ENCODE measurements at places on chromosomes 4 and X.

GRCh38 chrX:53421125-53421524 lies 1.3 kb downstream of the SMC1A start:
- DNase-seq, result no peak

DNA sequence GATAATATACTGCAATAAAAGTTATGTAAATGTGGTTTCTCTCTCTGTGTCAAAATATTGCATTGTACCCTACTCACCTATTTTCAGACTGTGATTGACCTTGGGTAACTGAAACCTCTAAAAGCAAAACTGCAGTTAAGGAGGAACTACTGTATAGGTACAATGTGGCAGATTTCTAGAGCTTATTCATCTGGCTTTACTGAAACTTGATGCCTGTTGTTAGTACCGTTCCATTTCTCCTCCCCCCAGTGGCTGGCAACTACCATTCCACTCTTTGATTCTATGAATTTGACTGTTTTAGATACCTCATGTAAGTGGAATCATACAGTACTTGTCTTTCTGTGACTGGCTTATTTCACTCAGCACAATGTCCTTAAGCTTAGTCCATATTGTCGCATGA lies 61.9 kb downstream of the HOPX start:
- no peak for DNase-seq

- no peak for DNase-seq
These were observed 27.4 kb downstream of the CCKAR start for GRCh38 chr4:26462874-26463273.

DNA sequence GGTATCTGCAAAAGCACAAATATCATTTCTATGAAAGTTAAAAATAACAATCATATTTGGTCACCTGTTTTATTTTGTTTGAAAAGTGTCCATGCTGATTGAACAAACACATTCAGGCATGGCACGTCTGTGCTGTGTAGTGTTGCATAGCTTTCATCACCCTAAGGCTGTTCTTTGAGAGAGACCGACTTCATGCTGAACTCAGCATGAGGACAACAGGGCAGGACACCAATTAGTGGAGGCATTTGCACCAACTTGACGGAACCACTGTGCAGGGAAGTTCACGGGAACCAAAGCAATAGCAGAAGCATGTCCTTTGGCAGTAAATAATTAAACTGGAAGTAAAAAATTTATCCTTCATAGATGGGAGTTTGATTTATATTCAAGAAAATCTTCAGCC lies 158.4 kb upstream of the SLC7A11 start:
- no peak for DNase-seq

Data from stimulated activated CD4-positive, alpha-beta T cell treated with anti-CD3 and anti-CD28 coated beads, Interleukin-1b, Interleukin-23, amount 100 ng/mL, for 1 hour (primary cell).